ENCODE measurements at places on chromosomes 7 and 10.

DNA sequence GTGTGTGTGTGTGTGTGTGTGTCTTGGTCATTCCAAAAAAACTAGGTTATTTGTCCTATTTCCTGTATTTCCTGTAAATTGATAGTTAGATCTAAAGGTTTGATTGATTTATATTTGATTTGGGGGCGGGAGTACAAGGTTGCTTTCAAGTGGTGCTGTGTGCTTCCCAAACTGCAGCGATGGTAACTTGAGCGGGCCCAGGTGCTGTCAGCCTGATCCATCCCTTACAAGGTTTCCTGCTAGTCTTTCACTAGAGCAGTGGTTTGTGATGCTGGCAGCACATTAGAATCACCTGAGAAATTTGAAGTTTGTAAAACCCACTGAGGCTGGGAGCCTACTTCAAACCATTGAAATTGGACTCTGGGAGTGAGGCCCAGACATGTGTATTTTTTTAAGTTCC lies 23.7 kb downstream of the ABCC2 start:
- no peak for DNase-seq

DNA sequence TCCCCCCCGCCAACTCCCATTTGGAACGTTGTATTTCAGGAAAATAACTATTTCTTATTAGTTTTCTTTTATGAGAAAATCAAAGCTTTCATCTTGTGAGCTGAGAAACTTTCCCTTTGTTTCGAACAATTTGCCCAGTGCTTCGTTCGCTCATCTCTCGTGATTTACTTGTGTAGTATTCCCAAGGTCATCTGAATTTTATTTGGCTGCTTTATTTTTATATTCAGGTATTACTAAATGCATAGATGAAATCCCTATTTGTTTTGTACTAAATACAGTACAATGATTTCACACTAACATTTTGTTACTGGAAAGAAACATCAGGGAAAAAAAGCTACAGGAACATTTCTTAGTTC lies 12.0 kb upstream of the EBLN1 start:
- no peak for DNase-seq

DNA sequence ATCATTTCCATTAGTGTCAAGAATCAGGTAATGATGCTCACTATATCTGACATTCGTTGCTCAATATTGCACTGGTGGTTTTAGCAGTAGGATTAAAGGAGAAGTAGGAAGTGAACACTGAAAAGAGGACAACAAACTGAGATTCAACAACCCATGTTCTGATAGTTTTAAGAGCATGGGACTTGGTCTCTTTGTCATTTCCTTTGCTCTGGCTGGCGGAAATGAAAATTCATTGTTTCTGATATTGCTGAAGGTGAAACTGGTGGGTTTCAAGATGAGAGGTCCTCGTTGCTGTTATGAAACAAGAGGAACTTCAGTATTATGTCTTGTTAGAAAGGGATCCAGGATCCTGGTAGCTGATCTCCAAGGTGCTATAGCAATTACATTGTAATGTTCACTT lies 129.0 kb downstream of the DNAH11 start:
- no peak for DNase-seq

- peak; percentile 95 for DNase-seq
Measured at GRCh38 chr7:116687801-116688201, 15.8 kb downstream of the MET start.

- DNase-seq: no peak
Measured at GRCh38 chr10:113259576-113260226, 293.2 kb upstream of the HABP2 start.

DNA sequence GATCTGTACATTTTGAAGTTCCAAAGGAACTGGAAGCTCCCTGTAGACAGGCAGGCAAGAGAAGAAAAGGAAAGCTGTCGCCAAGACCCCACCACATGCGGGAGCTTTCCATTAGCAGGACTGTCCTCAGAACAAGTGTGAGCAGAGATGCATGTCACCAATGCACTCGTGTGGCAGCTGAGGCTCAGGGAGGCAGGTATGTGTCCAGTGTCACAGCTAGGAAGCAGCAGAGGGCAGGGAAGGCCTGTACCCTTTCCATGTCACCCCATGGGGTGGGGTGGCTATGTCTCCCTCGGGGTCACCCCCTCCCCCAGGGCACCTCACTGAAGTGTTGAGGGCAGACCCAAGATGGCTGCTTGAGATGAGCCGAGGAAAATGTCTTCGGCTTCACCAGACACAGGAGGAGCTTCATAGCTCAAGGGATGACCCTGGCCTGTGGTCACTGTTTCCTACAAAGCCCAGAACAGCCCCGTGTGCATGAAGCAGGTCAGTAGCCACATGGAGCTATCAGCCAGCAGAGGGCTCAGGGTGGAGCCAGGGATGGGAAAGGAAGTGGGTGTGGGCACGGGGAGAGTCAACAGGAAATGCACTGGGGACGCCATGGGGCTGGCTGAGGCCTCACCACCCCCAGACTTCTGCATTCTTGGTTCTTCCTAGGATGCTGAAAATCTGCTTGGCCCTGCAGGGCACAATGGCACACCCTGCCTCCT lies 96.6 kb downstream of the FAM53B start:
- peak; percentile 57 for DNase-seq

DNA sequence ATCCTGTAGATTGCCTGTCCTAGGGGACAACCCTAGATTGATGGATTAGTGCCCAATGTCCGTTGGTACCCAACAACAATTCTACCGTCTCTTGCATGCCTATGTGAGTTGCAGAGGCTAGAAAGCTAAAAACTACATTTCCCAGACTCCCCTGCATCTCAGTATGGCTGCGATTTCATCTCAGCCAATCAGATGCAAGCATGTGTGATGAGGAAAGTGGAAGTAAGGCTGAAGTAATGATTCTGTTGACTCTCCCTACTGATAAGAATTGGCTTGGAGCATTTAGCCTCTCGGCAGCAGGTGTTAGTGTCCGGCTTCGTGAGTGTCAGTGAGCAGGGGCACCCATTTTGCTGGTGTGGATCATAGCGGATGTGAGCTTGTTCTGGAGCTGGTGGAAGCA lies 171.9 kb downstream of the FGFR2 start:
- DNase-seq: no peak

- DNase-seq: peak; percentile 18
Measured at GRCh38 chr7:36653008-36653662, 71.2 kb downstream of the AOAH start.

DNA sequence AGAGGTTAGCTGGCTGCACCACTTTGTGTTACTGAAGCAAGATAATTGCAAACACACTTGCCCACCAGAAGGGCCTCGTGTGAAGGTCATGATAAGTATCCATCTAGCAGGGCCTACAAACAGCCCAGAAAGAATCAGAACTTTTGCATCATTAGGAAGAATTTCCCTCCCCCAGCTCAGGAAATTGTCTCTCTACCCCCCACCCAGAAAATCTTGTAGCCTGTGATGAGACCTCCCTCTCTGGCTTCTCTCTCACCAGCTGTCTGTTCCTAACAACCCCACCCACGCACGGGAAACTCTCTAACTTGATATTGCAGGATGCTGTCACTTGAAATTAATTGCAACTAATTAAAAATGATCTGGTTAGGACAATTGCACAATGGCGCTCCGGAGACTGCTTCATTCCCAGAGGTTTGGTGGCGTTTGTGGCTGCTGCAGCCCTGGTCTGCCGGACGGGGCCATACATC lies 34.5 kb downstream of the ZNF503 start:
- no peak for DNase-seq

- DNase-seq: no peak
Measured at GRCh38 chr7:55078465-55079372, 59.9 kb downstream of the EGFR start.

GRCh38 chr10:5958077-5958476 lies 19.3 kb downstream of the IL15RA start:
- no peak for DNase-seq

- no peak for DNase-seq
Measured at GRCh38 chr10:88933564-88933963, 19.0 kb downstream of the ACTA2 start.

DNA sequence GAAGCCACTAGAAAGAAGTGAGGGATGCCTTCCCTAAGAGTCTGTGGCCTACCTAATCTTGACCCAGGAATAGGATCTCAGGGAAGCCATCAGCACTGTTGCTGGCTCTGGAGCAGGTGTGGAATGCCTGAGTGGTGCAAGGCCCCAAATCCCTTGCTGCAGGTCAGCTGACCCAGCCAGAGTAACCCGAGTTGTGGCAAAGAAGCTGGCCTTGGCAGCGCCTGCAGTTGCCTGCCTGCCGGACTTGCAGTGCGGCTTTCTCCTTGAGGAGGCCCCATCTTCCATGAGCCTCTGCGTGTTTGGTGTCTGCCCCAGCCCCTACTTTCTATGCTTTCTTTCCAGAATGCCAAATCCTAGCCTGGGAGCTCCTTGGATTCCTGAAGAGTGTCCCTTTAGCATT lies 5.8 kb downstream of the KIAA1217 start:
- DNase-seq: no peak

DNA sequence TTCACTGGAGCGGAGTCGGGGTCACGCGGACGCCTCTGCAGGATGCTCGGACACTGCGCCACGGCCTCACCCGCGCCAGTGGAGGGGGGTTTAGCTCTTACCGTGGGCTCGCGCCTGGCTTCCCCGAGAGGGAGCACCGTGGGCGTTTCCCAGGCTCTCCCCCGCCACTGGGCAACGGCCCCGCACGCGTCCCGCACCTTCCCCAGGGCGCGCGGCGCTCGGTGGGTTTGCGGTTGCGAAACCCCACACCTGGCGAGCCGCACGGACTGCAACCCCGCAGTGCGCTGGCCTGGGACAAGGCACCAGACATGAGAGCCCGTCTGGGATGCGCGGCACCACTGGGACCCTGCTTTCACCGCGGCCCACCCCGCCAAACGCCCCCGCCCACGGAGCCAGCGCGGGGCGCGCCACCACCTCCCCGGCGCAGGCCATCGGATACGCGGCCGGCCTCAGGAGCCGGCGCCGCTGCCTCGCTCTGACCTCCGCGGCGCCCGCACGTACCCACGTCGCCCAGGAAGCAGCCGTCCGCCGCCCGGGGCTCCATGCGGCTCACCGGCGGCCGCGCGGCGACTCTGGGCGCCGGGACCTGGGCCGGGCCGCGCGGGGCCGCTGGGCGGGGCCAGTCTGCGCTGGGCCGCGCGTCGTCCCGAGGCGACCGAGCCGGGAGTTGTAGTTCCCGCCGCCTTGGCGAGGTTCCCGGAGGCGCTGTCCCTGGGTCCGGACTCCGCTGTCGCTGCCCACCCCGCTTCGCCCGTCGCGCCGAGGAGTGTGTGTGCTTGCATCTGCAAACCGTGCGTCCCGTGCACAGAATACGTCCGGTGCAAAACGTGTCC lies at the start of gene ASB13:
Gene ASB13 (minus strand): TSS at position 588 of the 833 bp plus-strand sequence. CDS start 44 bp downstream, at position 544.
- no peak for DNase-seq

DNA sequence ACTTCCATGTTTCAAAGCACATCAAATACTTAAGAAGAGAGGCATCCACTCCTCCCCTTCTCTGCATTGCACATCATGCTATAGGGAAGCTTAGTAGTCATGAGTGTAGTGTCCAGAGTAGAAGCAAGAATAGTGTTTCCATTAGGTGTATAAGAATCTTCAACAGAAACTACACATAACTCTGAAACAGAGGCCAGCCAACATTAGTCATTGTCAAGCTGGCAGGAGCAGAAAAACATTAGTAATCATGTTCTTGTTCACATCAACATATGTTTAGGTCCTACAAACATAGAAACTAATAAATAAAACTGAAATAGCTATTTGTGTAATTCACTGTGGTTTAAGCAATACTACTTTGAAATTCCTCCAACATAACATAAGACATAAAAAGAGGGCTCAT lies 370.2 kb downstream of the PPP1R3A start:
- peak; percentile 47 for DNase-seq

DNA sequence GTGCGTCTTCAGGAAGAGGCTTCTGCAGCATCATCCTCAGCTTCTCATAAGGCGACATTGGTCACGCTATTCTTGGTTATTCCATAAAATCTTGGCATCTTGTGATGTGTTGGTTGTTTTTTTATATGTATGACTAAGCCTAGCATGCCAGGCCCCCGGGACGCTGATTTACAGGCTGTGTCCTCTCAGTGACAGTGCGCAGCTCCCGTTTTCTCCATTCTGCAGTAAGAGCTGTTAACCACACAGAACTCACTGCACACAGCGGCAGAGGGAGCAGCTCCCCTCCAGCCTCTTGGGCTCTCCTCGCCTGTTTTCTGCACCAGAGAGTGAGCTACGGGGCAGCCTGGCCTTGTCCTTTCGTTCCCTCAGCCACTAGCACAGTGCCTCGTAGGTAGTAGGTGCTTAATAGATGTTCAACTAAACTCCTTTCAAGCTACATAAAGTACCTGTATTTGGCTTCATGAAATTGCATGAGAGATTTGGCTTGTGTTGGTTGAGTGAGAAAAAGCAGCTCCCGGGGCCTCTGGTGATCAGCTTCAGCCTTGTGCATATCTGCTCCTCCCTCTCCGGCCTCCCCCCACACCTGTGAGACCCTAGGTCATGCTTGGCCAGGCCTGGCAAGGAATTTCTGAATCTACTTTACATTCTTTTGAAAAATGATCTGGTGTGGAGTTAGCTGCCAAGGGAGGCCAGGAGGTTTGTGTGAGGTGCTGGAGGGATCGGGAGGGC lies 116.2 kb downstream of the WDR37 start:
- DNase-seq: no peak

DNA sequence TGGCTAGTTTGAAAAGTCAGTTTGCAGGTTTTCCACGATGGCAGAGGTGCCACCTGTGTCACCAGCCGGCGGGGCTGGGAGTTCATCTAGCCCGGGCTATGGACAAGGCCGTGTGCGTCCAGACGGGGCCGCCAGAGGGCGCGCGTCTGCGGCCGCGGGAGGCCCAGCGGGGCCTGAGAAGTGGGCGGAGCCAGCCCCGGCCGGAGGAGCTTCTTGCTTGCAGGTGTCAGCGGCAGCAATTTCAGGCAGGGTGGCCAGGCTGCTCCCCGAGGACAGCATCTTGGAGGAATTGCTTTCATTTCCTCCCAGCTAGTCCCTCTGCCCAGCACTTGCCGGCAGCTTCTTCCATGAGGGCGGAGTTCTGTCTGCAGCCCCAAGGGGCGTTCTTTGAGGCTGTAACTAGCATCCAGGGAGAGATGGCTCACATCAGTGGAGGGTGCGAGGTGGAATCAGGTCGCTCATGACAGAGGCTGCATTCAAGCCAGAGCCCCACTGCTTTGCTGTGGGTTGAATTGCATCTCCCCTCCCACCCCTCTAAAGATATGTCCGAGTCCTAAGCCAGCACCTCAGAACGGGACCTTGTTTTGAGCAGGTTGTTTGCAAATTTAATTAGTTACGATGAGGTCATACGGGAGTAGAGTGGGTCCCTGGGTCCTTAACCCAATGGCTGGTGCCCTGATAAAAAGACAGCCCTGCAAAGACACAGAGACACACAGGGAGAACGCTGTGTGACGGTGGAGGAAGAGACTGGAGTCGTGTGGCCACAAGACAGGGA lies 85.9 kb upstream of the MKI67 start:
- peak; percentile 55 for DNase-seq

- no peak for DNase-seq
Measured at GRCh38 chr7:40237731-40238130, 102.9 kb downstream of the SUGCT start.

- DNase-seq: no peak
Measured at GRCh38 chr10:1966712-1967376, 229.5 kb upstream of the ADARB2 start.
